ENCODE measurements at places on chromosomes 4 and X.

DNA sequence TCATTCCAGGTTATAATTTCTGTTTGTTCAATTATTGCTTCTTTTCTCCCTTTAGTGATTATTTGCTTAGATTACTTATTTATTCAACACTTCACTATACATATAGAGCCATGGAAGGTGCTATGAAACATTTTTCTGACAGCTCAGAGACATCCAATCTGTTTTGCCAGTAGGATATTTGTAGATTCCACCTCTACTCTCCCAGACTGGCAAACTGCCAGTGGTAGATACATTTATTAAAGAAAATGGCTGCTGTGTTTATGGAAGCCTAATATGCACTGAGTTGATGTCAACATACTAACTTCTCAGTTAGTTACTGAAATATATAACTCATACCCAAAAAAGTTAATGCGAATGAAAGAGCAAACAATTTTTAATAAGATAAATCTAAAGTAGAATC lies 348.6 kb downstream of the TRAM1L1 start:
- no peak for DNase-seq
- no peaks in the 10 kb centered on the region for H3K36me3 ChIP-seq
- H3K4me3 ChIP-seq, result no peak overlapping the region
- H3K4me1 ChIP-seq, result no peaks in the 10 kb centered on the region
- no peak overlapping the region for H3K27ac ChIP-seq
- no peaks in the 10 kb centered on the region for H3K27me3 ChIP-seq

DNA sequence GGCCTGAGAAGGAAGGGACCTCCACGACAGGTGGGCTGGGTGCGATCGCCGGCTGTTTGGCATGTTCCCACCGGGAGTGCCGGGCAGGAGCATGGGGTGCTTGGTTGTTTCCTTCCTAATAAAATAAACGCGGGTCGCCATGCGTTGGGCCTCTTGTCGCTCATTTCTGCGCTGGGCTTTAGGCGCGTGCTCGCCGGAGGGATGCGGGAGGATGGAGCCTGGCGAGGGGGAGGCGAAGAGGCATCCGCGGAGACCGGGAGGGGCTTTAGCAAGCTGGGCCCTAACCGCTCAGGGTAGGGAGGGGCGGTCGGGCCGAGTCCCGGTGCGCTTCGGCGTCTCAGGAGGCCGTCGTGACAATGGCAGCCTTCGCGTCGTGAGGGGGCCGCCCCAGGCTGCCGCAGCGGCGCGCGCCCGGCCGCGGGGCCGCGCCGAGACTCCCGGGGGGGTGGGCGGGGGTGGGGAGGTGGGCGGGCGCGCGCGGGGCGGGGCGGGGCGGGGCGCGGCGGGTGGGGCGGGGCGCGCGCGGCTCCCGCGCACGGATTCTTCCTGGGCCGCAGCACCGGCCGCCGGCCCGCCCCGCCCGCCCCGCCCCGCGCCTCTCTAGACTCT lies 476 bp upstream of the GDI1 start:
- peak overlapping the region; percentile 88 for H3K27ac ChIP-seq
- peaks cover 15% of the 10 kb centered on the region for H3K4me1 ChIP-seq
- DNase-seq, result no peak
- H3K4me3 ChIP-seq, result peak overlapping the region; percentile 85
- peaks cover 6% of the 10 kb centered on the region for H3K27me3 ChIP-seq

DNA sequence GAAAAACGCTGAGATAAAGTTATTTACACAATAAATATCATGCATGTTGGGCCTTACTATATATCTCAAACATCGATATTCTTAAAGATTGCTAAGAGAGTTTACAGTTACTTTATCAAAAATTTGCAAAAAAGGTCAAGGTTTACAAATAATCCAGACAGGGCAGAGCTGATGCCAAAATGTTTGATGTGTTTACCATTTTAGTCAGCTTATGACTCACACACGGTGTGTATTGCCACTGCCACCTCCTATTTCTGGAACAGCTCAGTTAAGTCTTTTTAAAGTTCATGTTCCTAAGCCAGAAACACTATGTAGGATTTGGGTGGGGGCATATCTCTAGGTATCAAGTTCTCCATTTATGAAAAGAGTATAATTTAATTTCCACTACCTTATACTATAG lies 580.6 kb downstream of the INPP4B start:
- H3K36me3 ChIP-seq, result no peaks in the 10 kb centered on the region
- H3K4me3 ChIP-seq, result no peak overlapping the region
- no peak for DNase-seq

DNA sequence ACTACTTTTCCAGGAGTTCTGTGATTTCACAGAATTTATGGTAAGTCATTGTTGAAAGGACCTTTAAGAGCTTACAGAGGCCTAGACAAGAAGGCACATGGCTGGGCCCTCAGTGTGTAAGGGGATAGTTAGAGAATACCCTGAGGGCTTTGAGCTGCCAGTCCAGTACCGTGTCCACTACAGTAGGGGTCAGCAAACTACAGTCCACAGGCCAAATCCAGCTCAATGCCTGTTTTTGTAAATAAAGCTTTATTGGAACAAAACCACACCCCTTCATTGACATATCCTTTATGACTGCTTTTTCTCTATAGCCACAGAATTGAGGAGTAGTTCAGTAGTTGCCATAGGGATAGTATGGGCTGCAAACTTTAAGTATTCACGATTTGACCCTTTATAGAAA lies 176.2 kb downstream of the MID1 start:
- H3K36me3 ChIP-seq, result no peaks in the 10 kb centered on the region
- H3K4me3 ChIP-seq, result no peak overlapping the region
- peaks cover 4% of the 10 kb centered on the region for H3K27me3 ChIP-seq
- H3K27ac ChIP-seq, result no peak overlapping the region
- no peaks in the 10 kb centered on the region for H3K4me1 ChIP-seq
- DNase-seq, result no peak

DNA sequence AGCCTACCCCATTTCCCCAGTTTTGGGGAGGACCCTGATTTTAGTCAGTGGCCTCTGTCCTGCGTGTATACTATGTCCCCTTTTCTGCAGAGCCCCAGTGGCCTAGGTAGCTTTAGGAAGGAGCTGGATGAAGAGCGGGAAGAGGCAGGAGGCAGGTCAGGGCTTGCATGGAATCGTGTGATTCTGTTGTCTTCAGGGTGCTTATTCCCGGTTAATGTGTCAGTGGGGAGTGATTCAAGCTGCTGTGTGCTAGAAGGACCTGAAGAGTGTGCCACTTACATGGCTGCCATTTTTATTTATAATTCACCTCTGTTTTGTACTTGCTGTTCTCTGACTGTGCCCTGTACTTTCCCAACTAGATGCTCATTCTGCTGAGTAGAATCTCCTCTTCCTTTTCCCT lies 127.3 kb upstream of the AMOT start:
- H3K4me1 ChIP-seq, result no peaks in the 10 kb centered on the region
- no peak overlapping the region for H3K27ac ChIP-seq
- H3K27me3 ChIP-seq, result no peaks in the 10 kb centered on the region
- H3K36me3 ChIP-seq, result no peaks in the 10 kb centered on the region
- no peak for DNase-seq
- no peak overlapping the region for H3K4me3 ChIP-seq

DNA sequence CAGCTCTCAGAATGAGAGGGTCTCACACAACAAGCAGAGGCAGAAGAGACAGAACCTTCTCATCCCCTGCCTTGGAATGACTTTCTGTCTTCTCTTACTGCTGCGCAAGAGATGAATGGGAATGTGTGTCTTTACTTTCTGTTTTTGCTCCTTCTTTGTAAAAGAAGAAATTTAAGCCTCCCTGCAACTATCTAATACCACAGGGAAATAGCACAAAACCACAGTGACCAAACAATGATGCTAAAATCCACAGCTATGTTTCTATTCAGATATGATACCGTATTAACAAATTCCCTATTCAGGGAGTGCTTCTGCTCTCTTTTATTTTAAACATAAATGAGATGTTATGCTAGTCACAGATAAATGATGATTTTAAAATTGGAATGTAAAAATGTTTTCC lies 173.8 kb upstream of the RAI2 start:
- peaks cover 2% of the 10 kb centered on the region for H3K27me3 ChIP-seq
- no peak overlapping the region for H3K4me3 ChIP-seq
- H3K36me3 ChIP-seq, result no peaks in the 10 kb centered on the region
- no peak for DNase-seq
- no peaks in the 10 kb centered on the region for H3K4me1 ChIP-seq

- H3K27me3 ChIP-seq, result no peaks in the 10 kb centered on the region
- no peaks in the 10 kb centered on the region for H3K4me1 ChIP-seq
- no peaks in the 10 kb centered on the region for H3K36me3 ChIP-seq
These were observed 1044.2 kb upstream of the FTHL17 start for GRCh38 chrX:32116047-32116446.
